ENCODE measurements at places on chromosomes 13 and 19. TPM values are rescaled to one million over a fixed set of nuclear protein-coding genes. Genes with fewer than 3 reads are reported as not detected.

The SAFB2 gene
- 53.4 TPM for polyA plus RNA-seq

The CBY2 gene
- 0.39 TPM for polyA plus RNA-seq

The BSPH1 gene
- not detected for polyA plus RNA-seq

- no peak for DNase-seq
Measured at GRCh38 chr13:46544811-46545210, 8.2 kb upstream of the LRCH1 start.

GRCh38 chr13:74687442-74688182 is 553.4 kb upstream of the KLF12 start:
- DNase-seq, result no peak

DNA sequence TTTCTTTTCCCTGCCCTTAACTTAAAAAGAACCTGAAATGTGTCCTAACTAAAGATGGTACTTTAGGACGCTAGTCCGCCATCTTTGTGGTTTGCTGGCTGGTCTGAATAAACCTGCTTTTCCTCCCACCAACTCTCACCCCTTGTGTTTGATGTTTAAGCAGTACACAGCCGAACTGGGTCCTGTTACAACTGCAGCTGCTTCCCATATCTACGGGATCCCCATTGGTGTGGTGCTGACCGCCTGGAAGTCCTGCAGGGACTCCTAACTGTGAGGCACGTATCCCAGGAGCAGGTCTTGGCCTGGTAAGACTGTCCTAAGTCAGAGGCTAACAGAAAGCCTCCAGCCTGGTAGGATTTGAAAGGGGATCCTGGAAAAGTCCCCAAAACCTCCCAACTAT is 40.9 kb upstream of the VSTM2B start:
- DNase-seq, result no peak

DNA sequence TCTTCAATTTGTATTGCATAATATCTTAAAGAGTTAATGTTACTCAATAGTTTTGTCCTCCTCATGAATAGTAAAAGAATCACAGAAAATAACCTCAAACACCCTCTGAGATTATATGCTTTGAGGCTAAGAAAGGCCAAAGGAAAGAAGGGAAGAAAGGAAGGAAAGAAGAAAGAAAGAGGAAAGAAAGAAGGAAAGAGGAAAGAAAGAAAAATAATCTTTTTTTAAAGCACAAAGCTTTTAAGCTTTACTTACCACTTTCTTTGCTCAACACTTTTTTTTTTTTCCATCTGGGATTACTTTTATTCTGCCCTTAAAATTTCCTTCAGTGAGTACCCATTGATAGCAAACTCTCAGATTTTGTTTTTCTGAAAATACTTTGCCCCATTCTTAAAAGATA is 369.1 kb downstream of the FGF9 start:
- no peak for DNase-seq

DNA sequence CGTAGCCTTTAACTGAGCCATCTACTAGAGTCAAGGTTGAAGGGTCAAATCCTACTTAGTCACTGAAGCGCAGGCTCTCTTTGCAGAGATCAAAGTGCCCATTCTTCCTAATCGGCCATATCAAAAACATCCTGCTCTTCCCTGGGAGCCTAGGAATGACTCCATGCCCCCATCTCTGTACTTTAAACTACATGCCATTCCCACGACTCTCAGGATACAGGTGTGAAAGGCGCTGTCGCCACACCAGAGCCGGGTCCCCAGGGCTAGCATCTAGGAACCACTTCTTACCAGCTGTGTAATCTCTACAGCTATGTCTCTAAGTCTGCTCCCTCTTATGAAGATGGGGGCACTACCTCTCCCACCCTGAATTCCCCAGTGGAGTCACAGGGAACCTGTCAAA is 22.3 kb downstream of the IRS2 start:
- no peak for DNase-seq

DNA sequence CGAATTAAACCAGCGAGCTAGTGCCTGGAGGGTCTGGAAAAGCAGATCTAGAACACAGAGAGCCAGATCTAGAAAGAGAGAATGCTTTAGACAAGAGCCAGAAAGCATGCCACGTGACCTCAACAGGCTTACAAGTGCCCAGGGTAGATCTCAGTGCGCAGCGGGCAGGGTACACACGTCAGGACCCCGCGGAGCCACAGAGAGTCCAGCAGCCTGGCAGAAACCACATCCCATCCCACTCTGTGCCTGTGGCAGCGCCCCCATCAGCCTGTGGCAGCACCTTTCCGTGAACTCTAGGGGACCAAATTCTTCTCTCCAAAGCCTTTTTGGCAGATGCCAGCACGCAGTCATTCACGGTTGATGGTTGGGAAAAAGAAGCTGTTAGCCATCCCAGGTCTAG is 5.9 kb downstream of the ARHGEF1 start:
- DNase-seq, result no peak

GRCh38 chr19:42335971-42336370 is 10.5 kb downstream of the MEGF8 start:
- no peak for DNase-seq

DNA sequence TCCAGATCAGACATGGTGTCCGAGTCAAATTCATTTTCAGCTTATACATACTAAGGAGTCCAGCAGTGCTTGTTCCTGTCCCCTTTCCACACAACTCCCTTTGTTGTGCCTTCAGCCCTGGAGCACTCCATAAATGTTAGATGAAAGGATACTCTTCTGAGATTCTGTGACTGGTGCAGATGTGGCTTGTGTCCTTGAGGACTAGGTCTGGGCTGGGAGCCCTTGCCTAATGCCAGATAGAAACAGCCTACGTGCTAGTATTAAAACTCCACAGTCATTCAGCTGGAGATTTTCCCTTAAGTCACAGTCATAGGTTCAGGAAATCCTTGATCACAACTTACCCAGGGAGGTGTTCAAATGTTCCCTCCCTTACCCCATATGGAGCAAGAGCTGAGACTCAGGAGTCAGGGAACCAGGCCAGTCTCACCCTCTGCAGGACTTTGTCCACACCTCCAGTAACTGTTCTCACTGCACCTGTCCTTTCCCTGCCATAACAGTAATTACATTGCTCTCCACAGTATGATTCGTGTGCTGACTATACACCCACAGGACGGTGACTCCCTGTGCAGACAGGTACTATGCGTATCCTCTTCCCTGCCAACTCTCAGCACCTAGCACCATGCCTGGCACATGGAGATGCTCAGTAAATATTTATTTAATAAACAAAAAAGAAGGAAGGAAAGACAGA is 15.5 kb upstream of the SERPINE3 start:
- DNase-seq, result no peak

GRCh38 chr13:106491928-106492587 is 43.4 kb downstream of the EFNB2 start:
- DNase-seq, result no peak
